Ureter (tissue), 1 donor: ENCODE measurements at places on chromosomes 1 and 21.

DNA sequence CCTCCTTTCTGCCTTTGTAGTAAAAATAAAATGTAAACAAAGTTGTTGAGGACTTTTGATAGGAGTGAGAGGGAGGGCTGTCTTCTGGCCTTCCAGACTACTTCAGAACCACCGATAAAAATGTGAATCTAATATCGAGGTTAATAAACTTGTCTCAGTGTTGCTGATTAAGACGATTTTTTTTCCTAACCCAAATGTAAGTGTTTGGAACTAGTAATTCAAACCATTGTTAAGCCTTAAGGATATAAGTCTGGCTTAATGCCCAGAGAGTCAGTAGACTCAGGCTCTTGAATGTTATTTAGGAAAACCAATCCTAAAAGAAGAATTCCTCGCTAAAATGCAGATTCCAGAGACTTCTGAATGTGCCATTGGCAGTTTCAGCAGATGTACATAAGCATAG lies 356.9 kb downstream of the SIPA1L2 start:
- no peak for DNase-seq

GRCh38 chr1:51675177-51675780 lies 58.4 kb downstream of the OSBPL9 start:
- DNase-seq: no peak

DNA sequence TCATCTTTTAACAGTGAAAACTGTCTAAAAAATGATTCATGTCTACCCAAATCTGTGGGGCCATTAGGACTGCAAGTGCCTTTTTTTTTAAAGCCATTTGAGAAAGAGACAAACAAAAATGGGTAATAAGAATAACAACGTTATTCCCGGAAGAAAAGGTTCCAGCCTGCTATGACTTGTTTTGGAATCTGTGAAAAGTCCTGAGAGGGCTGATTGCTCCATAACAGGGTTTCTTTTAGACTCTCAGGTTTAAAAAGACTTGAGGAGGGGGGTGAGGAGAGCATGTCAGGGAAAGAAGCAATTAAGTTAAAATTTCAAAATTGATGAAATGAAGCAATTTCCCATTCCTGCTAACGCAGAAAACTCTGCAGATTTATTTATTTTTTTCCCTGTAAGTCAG lies 56.4 kb downstream of the CACHD1 start:
- no peak for DNase-seq

- DNase-seq: no peak
Measured at GRCh38 chr1:204011426-204011825, 61.5 kb upstream of the SOX13 start.

DNA sequence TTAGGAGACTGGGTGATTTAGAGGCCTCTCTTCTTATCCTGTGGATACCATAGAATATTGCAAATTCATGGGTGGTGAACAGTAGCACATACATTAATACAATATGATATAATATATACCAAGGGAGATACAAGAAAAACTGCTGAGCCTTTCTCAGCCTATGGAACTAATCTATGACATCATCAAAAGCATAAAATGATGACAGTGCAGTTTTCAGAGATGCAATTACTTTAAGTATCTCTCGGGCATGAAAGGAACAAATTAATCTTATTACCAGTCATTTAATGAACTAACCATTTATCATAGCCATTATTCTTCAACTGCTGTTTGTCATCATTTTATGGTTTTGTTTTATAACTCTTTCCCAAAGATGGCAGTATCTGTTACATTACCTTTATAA lies 3.5 kb downstream of the CHODL start:
- DNase-seq: no peak

GRCh38 chr1:203040513-203041275 lies 14.4 kb downstream of the PPFIA4 start:
- no peak for DNase-seq

DNA sequence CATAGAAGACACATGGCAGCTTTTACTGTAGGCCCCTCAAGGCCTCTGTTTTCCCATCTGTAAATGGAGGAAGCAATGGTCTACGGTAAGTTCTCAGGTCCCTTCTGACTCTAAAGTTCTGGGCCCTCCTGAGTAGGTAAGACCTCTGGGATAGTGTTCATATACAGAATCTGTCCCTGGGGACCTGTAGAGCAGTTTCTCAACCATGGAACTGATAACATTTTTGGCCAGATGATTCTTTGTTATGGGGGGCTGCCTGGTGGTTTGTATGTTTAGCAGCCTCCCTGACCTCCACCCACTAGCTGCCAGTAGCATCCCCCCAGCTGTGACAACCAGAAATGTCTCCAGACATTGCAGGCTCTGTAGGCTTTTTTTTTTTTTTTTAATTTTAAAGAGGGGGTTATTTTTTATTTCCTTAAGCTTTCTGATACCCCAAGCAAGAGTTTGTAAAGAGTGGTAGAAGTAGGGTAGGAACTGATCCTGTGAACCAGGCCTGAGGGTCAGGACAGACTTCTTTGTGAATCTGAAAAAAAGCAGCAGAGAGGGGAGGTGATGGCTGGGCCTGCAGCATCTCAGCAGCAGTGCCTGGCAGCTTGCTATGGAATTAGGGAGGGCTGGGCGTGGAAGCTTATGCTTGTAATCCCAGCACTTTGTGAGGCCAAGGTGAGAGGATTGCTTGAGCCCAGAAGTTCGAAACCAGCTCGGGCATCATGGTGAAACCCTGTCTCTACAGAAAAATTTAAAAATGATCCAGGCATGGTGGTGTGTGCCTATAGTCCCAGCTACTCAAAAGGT lies 20.2 kb upstream of the TCEA3 start:
- no peak for DNase-seq

DNA sequence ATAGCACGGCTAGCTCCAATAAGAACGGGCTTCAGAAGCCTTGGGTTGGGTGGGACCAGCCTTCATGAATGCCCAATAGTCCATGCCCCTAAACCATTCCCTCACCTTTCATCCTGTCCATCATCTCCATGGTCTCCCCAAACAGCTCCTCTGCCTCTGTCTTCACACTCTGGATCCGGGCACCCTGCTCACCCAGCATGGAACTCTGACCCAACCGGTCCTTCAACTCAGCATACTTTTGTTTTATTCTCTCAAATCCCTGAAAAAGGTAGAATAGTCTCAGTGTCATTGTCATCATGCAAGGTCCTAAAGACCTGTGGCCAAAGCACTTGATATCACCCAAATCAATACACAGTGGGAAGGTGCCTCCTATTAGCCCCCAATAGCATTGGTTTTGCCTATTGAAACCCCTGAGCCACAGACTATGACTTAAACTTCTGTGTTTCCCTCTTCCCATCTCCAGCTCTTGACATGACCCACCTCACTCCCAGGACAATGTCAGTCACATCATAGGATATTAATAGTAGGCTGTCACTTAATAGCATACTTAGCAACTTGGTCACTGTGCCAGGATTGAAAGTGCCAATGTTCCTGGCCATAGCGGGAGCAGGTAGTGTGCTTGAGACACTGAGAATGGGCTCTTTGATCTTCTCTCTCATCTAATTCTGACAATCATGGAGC lies 33.0 kb downstream of the CAMK1G start:
- no peak for DNase-seq

- no peak for DNase-seq
Measured at GRCh38 chr1:201584471-201585092, 45.7 kb downstream of the NAV1 start.

DNA sequence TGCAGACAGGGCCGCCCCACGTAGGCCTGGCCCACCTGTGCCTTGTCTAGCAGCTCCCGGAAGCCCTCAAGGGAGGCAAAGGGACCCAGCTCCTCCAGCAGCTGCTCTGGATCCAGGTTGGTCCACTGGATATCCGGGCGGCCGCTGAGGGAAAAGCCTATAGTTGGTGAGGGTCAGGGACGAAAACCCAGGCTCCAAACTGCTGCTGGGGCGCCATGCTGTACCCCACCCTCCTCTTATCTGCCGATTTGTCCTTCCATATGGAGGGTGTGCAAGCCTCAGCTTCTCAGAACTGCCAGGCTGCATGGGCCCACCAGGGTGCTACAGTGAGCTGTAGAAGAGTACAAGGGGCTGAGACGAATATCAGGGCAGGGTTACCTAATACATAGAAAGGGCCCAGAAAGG lies 12.2 kb downstream of the PTCH2 start:
- DNase-seq: no peak
